ENCODE measurements at places on chromosomes 1 and 21.
A peak's percentile ranks its signal among the peaks of the same experiment; 100 is the strongest.

GRCh38 chr1:46219551-46220520, 16.7 kb downstream of the LURAP1 start:
- no peak for DNase-seq

GRCh38 chr1:117359561-117360289, 7.5 kb upstream of the MAN1A2 start:
- DNase-seq, result no peak

DNA sequence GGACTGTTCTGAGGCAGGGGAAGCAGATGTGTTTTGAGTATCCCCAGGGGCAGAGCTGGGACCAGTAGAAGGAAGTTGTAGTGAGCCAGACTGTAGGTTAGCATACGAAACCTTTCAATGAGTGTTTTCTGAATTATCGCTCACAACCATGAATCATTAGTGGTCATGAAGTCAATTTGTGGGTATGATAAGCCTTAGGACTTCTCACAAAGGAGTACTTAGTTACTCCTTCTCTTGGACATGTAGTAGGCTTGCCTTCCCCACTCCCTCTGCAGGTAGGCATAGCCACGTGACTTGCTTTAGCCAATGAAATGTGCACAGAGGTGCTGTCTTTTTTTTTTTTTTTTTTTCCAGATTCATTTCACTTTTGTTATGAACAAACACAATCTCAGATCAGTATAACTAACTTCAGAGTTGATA, 23.9 kb upstream of the FAAH start:
- no peak for DNase-seq

GRCh38 chr1:184974837-184975115, 468 bp upstream of the NIBAN1 start:
- DNase-seq, result no peak

GRCh38 chr1:116826818-116827606, 72.8 kb downstream of the CD2 start:
- DNase-seq, result no peak

DNA sequence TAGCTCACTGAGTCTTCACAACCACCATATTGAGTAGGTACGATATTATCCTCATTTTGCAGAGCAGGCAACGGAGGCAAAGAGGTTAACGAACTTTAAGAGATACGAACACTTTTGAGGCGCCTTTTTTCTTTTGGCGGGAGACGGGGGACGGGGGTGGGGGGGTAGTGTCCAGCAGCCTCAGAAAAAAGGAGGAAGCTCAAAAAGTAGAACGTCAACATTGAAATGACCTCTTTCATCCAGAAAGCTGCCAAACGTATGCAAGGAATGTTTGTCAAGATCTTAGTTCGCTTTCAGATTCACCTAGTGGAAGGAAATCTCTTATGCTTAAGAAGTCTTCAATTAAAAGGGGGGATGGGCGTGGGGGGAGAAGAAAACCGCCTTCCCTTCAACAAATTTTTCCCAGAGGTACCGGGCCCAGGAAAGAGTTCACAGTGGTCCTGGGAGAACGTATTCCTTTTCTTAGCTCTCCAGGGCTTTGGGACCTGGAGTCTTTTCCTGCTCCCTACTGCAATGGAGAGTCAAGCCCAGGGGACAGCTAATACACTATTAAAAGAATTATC, 1.1 kb upstream of the PCAT6 start:
- no peak for DNase-seq

GRCh38 chr1:153880962-153881361, 41.8 kb downstream of the GATAD2B start:
- DNase-seq, result peak; percentile 97

DNA sequence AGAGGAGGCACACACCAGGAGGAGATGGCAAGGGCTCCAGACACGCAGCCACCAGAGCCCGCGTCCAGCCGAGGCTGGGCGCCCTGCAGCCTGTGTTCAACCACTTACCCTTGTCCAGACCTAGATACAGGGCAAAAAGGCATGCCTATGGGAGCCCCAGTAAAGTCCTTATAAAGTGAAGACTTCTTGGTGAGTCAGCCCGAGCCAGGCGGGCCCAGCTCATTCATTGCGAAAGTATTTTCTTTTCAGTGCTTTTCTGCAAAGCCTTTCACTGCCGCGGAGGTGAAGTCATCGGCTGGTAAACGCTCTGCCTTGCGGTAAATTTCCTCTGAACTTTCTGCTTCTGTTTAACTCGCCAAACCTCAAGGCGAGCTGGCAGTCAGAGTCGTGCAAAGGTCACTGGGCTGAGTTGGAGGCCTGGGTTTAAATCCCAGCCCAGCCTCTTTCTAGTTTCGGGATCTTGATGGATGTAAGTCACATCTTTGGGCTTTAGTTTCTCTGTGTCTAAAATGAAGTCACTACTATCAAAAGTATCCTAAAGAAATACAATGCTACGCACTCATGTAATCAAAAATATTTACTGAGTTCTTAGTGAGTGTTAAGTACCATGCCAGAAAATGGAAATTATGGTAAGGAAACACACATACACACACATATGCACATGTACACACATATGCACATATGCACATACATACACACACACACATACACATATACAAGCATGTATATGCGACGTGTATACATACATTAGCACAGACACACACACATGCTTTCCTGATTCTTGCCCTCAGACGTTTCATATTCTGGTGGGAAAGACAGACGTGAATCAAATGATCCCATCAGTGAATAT, 54.7 kb upstream of the IFFO2 start:
- peak; percentile 96 for DNase-seq

DNA sequence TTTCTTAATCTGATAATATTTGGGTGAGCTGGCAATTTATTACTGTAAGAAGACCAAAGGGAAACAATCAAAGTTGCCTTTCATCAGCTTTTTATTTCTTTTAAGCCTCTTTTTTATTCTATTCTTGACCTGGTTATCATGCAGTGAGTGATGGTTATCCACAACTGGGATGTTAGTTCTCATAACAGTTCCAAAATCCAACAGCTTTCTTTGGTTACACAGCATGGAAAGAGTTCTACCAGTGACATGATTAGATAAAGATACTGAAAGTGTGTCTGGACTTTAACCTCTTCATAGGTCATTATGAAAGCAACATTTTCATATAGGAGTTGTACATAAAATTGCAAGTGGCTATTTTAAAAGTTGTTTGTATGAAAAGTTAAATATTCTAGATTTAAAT, 163.0 kb downstream of the SYT2 start:
- DNase-seq, result no peak

DNA sequence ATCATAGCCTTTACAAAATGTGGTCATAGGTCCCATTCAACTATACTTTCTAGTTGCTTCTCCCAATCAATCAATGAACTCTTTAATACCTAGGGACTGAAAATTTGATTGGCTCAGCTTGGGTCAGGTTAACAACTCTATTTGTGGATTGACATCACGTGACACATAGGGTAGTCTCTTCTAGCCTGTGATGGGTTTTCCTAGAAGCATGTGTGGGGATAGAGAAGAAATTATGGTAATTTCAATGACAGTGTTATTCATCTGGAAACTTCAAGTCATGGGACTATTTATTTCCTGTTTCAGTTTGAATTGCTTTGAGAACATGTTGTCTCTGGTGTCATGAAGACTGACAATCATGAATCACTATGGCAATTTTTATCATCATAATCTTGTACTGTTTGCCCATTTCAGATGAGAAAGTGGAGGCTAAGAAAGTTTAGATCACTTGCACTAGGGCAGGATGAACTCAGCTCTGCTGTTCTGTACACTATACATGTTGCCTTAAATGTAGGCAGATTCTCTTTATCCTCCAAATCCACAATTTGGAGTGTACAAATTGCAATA, 529.9 kb upstream of the BEND5 start:
- no peak for DNase-seq

DNA sequence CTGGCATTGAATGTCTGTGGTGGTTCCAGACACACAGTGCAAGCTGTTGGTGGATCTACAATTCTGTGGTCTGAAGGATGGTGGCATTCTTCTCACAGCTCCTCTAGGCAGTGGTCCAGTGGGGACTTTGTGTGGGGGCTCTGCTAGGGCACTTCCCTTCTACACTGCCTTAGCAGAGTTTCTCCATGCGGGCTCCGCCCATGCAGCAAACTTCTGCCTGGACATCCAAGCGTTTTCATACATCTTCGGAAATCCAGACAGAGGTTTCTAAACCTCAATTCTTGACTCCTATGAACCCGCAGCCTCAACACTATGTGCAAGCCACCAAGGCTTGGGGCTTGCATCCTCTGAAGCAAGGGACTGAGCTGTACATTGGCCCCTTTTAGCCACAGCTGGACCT, 43.0 kb downstream of the RGS18 start:
- no peak for DNase-seq

- no peak for DNase-seq
Observed at GRCh38 chr1:74995821-74996220, 138.4 kb upstream of the LHX8 start.

- DNase-seq, result no peak
Observed at GRCh38 chr1:112110031-112110430, 120.6 kb upstream of the KCND3 start.

DNA sequence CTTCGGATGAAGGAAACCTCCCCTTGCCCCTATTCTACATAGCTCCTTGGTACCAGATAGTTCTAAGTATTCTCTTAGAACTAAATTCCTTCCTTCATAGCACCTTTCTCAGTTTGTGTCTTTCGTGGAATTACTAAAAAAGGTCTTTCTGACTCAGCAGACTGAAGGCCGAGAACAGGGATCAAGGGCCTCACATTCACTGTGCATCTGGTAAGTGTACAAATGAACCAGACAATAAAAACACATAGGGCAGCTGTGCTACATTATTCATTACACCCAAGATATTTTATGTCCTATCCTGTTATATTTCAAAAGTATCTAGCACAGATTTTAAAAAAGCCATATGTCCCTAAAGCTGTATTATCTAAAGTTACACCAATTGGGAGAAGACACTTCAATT, 62.9 kb upstream of the HP1BP3 start:
- DNase-seq, result no peak

DNA sequence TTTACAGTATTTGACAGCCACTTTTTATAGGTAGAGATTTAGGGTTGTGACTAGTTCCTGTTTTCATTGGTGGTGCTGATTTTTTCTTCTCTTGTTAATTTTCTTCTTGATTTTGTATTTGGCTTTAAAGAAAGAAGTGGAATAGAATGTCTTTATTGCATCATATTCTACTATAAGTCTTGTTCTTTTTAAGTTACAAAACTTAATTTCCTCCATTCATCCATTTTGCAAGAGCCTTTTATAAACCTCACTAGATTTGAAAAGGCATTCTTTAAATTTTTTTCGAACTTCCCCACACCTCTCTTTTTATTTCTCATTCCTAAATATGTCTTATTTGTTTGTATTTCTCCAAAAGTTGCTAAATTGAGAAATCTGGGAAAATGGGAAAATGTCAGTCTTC, 1368.6 kb upstream of the ADGRL4 start:
- DNase-seq, result no peak

DNA sequence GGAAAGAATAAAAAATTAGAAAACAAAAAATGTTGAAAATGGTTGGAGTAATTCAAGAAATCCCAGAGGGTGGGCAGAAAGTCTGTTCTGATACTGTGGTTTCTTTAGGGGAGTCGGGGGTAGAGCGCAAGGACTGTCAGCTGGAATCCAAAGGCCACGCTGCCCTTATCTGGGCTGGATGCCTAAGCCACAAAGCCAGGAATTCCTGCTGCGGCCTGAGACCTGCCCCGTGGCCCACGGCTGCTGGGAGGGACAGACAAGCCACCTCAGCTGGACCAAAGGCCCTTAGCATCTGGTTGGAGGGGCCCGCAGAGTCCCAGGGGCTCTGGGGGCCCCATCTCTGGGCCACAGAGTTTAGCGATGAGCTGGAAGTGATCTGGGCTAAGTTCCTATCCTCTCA, 60.2 kb downstream of the DMRTB1 start:
- DNase-seq, result no peak

- DNase-seq, result no peak
Observed at GRCh38 chr1:25642574-25643108, 26.1 kb downstream of the MAN1C1 start.

- DNase-seq, result no peak
Observed at GRCh38 chr1:15618077-15618654, 908 bp downstream of the DDI2 start.

DNA sequence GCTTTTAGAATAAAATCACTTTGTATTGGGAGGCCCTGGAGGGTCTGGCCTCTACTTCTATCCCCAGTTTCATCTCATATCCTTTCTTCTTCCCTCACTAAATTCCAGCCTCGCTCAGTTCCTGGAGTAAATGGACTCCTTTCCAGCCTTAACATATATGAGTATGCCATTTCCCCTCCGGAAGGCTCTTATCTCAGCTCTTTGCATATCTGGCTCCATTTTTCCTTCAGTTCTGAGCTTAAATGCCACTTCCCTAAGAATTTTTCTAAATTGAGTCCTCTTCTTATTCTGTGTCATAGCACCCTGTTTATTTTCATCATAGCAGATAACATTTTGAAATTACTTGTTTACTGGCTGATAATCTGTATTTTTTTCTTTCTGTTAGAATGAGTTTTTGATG, 20.2 kb upstream of the DUSP10 start:
- DNase-seq, result no peak

GRCh38 chr1:146013559-146013922, 8.0 kb downstream of the HJV start:
- DNase-seq, result no peak

DNA sequence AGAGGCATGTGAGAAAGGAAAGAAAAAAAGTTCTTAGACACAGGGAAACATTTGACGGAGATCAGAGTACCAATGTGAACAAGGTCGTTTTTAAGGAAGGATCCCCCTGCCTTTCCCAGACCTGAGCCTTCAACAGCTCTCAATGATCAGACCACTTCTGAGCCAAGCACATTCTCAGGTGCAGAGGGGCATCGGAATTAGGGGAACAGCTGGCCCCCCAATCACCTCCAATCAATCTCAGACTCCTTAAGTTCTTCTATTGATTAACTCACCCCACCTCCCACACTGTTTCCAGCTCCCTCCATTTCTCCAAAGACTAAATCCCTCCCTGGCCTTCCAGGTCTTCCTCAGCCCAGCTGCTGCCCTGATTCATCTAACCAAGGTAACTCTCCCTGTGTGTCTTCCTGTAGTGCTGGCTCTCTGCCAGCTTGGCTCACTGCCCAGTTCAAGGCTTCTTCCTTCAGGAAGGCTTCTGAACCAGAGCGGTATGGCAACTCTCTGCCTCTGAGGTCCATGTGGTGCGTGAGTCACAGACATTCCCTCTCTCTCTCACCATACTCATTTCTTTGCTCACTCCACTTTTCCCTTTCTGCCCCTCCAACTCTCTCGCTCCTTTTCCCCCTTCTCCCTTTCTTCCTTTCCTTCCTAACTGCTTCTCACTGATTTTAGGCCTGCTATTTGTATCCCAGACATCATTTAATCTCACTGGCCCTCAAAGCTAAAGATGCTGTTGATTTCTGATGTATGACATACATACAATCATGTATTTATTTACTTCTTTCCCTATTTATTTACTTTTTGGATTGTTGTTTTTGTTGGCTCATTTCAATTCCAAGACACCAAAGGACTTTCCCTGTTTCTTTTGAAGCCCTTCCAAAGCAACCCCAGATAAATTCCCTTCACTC, 18.1 kb downstream of the CFAP45 start:
- DNase-seq, result peak; percentile 82

GRCh38 chr1:97505289-97505688, 415.5 kb downstream of the DPYD start:
- DNase-seq, result no peak

GRCh38 chr1:64489707-64490106, 19.8 kb downstream of the CACHD1 start:
- DNase-seq, result no peak

- no peak for DNase-seq
Observed at GRCh38 chr1:186681801-186682200, 1.6 kb upstream of the PTGS2 start.

- DNase-seq, result peak; percentile 65
Observed at GRCh38 chr21:42107881-42108553, 36.9 kb downstream of the UMODL1 start.
